Aorta (tissue), 5 donors: ENCODE measurements at places on chromosomes 3 and 15.

DNA sequence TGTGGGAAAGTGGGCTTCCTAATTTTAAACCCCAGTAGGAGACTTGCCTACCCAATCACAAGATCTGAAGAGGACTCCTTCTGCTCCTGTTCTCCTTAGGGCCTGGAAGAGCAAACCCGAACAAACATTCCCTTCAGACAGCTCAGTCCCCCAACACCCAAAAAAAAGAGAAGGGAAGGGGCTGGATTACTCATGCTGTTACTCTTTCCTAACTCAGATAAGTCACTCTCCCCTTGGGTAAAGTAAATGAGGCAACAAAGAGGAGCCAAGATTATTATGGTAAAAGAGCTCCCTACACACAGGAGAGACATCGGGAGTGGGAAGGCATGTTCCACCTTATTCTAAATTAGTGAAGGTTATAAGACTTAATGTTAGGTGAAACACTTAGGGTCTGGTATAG is 18.1 kb upstream of the LEKR1 start:
- no peaks in the 10 kb centered on the region for H3K27me3 ChIP-seq
- H3K4me3 ChIP-seq, result no peak overlapping the region
- no peak for DNase-seq
- no peaks in the 10 kb centered on the region for H3K4me1 ChIP-seq

GRCh38 chr3:192122832-192123594 is 604.3 kb downstream of the FGF12 start:
- H3K36me3 ChIP-seq, result no peaks in the 10 kb centered on the region
- H3K27me3 ChIP-seq, result no peaks in the 10 kb centered on the region
- no peaks in the 10 kb centered on the region for H3K4me1 ChIP-seq
- no peak overlapping the region for H3K27ac ChIP-seq
- no peak overlapping the region for H3K4me3 ChIP-seq

- H3K27ac ChIP-seq, result peak within 1 kb of the TSS; percentile 93
- DNase-seq, result peak; percentile 100
- H3K27me3 ChIP-seq, result no peaks in the 10 kb centered on the region
- H3K4me3 ChIP-seq, result peak within 1 kb of the TSS; percentile 69
- H3K36me3 ChIP-seq, result no peaks in the 10 kb centered on the region
- no peaks in the 10 kb centered on the region for H3K4me1 ChIP-seq
Measured at GRCh38 chr3:100708989-100709841, at the start of gene TFG. TSS of gene TFG (plus strand) at chr3:100709494. CDS start at chr3:100713686, 4,192 bp downstream.

GRCh38 chr3:128491941-128492670 is 895 bp downstream of the GATA2 start:
- H3K36me3 ChIP-seq, result no peaks in the 10 kb centered on the region
- DNase-seq, result no peak
- no peaks in the 10 kb centered on the region for H3K4me1 ChIP-seq
- H3K27ac ChIP-seq, result no peak overlapping the region

DNA sequence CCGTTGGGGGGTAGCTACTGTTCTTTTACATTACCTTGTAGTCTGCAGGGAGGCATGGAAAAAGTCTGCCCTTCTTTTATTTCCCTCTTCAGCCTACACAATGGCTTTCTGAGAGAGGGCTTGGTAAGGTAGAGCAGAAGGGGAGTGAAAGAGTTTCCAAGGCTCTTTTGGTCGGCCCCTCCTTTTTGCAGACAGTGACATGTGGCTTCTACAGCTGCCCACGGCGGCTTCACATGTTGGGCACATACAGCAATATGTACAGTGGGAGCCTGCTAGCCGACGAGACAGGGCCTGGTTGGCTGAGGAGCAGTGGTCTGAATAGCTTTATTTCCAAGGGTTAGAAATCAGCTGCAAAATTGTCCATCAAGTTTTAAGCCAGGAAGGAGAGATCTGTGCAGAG is 4.0 kb downstream of the INAFM2 start:
- peak overlapping the region; percentile 52 for H3K27ac ChIP-seq
- no peaks in the 10 kb centered on the region for H3K36me3 ChIP-seq
- H3K4me3 ChIP-seq, result peak overlapping the region; percentile 21

- no peaks in the 10 kb centered on the region for H3K27me3 ChIP-seq
- no peak overlapping the region for H3K27ac ChIP-seq
Measured at GRCh38 chr15:94203306-94203705, 28.1 kb upstream of the MCTP2 start.

- H3K4me3 ChIP-seq, result no peak overlapping the region
- no peaks in the 10 kb centered on the region for H3K4me1 ChIP-seq
- H3K36me3 ChIP-seq, result no peaks in the 10 kb centered on the region
- H3K27me3 ChIP-seq, result no peaks in the 10 kb centered on the region
- no peak overlapping the region for H3K27ac ChIP-seq
- DNase-seq, result no peak
Measured at GRCh38 chr3:111676211-111677006, 81.3 kb upstream of the ZBED2 start.

GRCh38 chr3:64741341-64741740 is 53.5 kb upstream of the ADAMTS9 start:
- H3K36me3 ChIP-seq, result no peaks in the 10 kb centered on the region
- no peaks in the 10 kb centered on the region for H3K27me3 ChIP-seq
- no peak overlapping the region for H3K4me3 ChIP-seq
- H3K27ac ChIP-seq, result no peak overlapping the region

DNA sequence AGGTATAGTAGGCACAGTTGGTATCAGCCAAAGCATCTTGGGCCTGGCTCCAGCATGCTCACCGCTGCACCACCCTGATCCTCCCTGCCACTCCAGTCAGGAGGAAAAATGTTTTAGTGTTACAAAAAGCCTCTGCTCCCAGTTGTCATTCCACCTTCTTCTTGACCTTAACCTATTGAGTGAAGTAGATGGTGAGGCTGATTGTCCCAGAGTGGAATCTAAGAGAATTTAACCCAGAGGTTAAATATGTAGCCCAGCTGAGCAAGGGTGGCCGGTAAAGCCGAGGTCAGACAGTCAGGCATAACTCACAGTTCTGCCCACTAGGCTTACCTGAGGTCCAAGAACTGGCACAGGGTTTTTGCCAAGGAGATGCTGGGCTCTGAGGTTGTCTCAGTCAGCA is 30.7 kb upstream of the TNIK start:
- no peak overlapping the region for H3K27ac ChIP-seq
- no peak for DNase-seq
- H3K4me1 ChIP-seq, result no peaks in the 10 kb centered on the region
- H3K27me3 ChIP-seq, result no peaks in the 10 kb centered on the region
- no peaks in the 10 kb centered on the region for H3K36me3 ChIP-seq

- no peak overlapping the region for H3K27ac ChIP-seq
- no peak for DNase-seq
- H3K36me3 ChIP-seq, result no peaks in the 10 kb centered on the region
- no peaks in the 10 kb centered on the region for H3K4me1 ChIP-seq
- H3K27me3 ChIP-seq, result no peaks in the 10 kb centered on the region
Measured at GRCh38 chr15:85934691-85935090, 140.0 kb upstream of the KLHL25 start.

GRCh38 chr3:68018275-68018674 is 363.9 kb upstream of the SUCLG2 start:
- no peak for DNase-seq
- no peaks in the 10 kb centered on the region for H3K27me3 ChIP-seq
- H3K4me3 ChIP-seq, result no peak overlapping the region
- no peaks in the 10 kb centered on the region for H3K4me1 ChIP-seq
- H3K36me3 ChIP-seq, result no peaks in the 10 kb centered on the region
- no peak overlapping the region for H3K27ac ChIP-seq

- DNase-seq, result no peak
- H3K4me3 ChIP-seq, result no peak overlapping the region
- no peaks in the 10 kb centered on the region for H3K4me1 ChIP-seq
- H3K27ac ChIP-seq, result no peak overlapping the region
- H3K36me3 ChIP-seq, result no peaks in the 10 kb centered on the region
- no peaks in the 10 kb centered on the region for H3K27me3 ChIP-seq
Measured at GRCh38 chr3:107416886-107417285, 39.6 kb downstream of the CCDC54 start.

- no peaks in the 10 kb centered on the region for H3K36me3 ChIP-seq
- DNase-seq, result no peak
- H3K4me3 ChIP-seq, result no peak overlapping the region
- no peaks in the 10 kb centered on the region for H3K27me3 ChIP-seq
Measured at GRCh38 chr3:113169891-113170452, 41.4 kb upstream of the BOC start.

GRCh38 chr3:28290863-28291300 is 49.5 kb downstream of the CMC1 start:
- no peak overlapping the region for H3K4me3 ChIP-seq
- no peak for DNase-seq
- no peak overlapping the region for H3K27ac ChIP-seq
- no peaks in the 10 kb centered on the region for H3K4me1 ChIP-seq
- no peaks in the 10 kb centered on the region for H3K27me3 ChIP-seq
- H3K36me3 ChIP-seq, result peaks cover 3% of the 10 kb centered on the region

GRCh38 chr15:90708516-90708915 is 8.6 kb upstream of the BLM start:
- H3K36me3 ChIP-seq, result no peaks in the 10 kb centered on the region
- no peak overlapping the region for H3K4me3 ChIP-seq
- H3K4me1 ChIP-seq, result no peaks in the 10 kb centered on the region
- H3K27ac ChIP-seq, result no peak overlapping the region
- no peaks in the 10 kb centered on the region for H3K27me3 ChIP-seq

DNA sequence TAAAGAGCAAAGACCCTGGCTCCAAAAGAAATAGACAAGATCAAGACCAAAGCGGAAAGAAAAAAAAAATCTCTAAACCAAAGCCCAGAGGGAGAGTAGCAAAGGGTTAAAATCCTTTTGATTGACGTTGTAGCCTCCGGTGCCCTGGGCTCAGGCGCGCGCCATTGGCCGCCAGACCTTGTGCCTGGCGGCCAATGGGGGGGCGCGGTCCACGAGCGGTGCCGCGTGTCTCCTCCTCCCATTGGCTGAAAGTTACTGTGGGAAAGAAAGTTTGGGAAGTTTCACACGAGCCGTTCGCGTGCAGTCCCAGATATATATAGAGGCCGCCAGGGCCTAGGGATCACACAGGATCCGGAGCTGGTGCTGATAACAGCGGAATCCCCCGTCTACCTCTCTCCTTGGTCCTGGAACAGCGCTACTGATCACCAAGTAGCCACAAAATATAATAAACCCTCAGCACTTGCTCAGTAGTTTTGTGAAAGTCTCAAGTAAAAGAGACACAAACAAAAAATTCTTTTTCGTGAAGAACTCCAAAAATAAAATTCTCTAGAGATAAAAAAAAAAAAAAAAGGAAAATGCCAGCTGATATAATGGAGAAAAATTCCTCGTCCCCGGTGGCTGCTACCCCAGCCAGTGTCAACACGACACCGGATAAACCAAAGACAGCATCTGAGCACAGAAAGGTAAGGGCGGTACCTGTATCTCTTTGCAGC is at the start of gene HES1:
TSS of gene HES1 (plus strand) at position 343 of the 713 bp plus-strand sequence. CDS start at position 576, 233 bp downstream.
- no peaks in the 10 kb centered on the region for H3K36me3 ChIP-seq
- H3K4me1 ChIP-seq, result no peaks in the 10 kb centered on the region

- H3K27ac ChIP-seq, result no peak overlapping the region
- H3K36me3 ChIP-seq, result no peaks in the 10 kb centered on the region
- H3K4me1 ChIP-seq, result no peaks in the 10 kb centered on the region
Measured at GRCh38 chr3:194117104-194117845, 18.7 kb upstream of the HES1 start.

GRCh38 chr3:28936154-28936553 is 344.7 kb upstream of the RBMS3 start:
- no peak for DNase-seq
- H3K27me3 ChIP-seq, result no peaks in the 10 kb centered on the region
- H3K4me3 ChIP-seq, result no peak overlapping the region
- no peak overlapping the region for H3K27ac ChIP-seq
- H3K36me3 ChIP-seq, result no peaks in the 10 kb centered on the region

GRCh38 chr3:107065094-107065861 is 312.0 kb upstream of the CCDC54 start:
- no peaks in the 10 kb centered on the region for H3K36me3 ChIP-seq
- H3K4me3 ChIP-seq, result no peak overlapping the region
- peaks cover 2% of the 10 kb centered on the region for H3K4me1 ChIP-seq
- no peak overlapping the region for H3K27ac ChIP-seq
- no peaks in the 10 kb centered on the region for H3K27me3 ChIP-seq

- H3K4me3 ChIP-seq, result no peak overlapping the region
- no peak for DNase-seq
- H3K4me1 ChIP-seq, result no peaks in the 10 kb centered on the region
- H3K27ac ChIP-seq, result no peak overlapping the region
- no peaks in the 10 kb centered on the region for H3K36me3 ChIP-seq
Measured at GRCh38 chr3:109125902-109126301, 8.0 kb upstream of the MORC1 start.

DNA sequence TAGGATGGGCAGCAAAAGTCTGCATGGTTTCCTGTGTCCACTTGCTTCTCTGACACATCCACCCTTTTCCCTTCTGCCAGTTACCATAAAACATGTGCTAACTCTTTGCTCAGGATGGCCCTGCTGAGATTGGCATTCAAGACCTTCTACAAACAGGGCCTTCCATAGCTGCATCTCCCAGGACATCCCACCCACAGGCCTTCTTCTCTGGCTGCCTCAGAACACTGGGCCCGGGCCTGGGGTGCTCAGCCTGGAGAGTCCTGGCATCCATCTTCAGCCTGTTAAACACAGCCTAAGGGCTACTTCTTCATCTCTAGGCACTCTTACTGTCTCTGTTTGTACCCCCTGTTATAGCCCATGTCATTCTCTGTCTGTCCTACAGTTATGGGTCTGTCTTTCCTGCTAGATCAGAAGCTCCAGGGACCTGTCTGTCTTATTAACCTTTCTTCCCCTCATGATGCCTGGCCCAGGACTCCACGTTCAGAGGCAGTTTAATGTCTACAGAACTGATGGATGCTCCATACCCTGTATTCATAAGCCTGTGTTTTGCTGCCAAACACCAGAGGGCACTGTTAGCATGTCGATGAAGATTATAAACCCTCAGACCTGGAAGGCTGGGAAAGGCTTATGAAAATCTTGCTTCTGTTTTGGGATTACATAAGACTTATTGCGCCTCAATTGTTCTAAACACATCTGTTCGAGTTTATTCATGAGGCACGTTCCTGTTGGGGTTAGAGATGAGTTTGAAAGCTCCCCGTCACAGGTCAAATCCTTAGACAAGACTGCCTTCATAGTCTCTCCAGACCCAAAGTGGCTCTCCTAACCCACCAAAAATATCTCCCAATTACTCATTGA is 16.5 kb downstream of the SEMA3G start:
- H3K4me1 ChIP-seq, result no peaks in the 10 kb centered on the region
- no peak for DNase-seq
- no peaks in the 10 kb centered on the region for H3K36me3 ChIP-seq
- no peak overlapping the region for H3K27ac ChIP-seq

- no peaks in the 10 kb centered on the region for H3K27me3 ChIP-seq
- DNase-seq, result no peak
- no peak overlapping the region for H3K27ac ChIP-seq
- H3K4me1 ChIP-seq, result no peaks in the 10 kb centered on the region
Measured at GRCh38 chr15:95556225-95556624, 774.3 kb upstream of the NR2F2 start.

GRCh38 chr15:74809242-74809641 is 3.4 kb upstream of the LMAN1L start:
- no peak for DNase-seq

GRCh38 chr15:58212909-58213526 is 74.8 kb downstream of the AQP9 start:
- H3K27me3 ChIP-seq, result no peaks in the 10 kb centered on the region
- no peaks in the 10 kb centered on the region for H3K36me3 ChIP-seq
- no peak overlapping the region for H3K4me3 ChIP-seq

DNA sequence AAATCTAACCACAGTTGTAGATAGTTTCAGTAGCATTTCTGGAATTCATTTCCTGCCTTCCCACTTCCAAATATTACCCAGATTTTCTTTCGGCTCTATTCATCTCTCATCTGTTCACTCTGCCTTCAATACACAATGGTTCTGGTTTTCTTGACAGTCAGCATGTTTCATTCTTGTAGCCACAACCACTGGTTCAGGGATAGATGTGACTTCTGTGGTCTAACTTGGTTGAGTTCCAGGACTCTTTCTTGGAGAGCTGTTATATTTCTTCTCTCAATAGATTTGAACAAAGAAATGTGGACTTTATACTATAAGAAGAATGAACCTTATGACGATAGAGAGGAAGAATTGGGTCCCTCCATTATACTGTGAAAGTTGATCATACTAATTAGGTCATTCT is 228.8 kb downstream of the NSUN3 start:
- no peaks in the 10 kb centered on the region for H3K27me3 ChIP-seq
- no peaks in the 10 kb centered on the region for H3K4me1 ChIP-seq
- H3K4me3 ChIP-seq, result no peak overlapping the region
